Activated T-helper 1 cell treated with anti-CD3 and anti-CD28 coated beads, Interleukin-2, amount 50 U/mL, for 16 hours (primary cell): ENCODE measurements at places on chromosomes 3 and 15.

GRCh38 chr3:185693985-185694653 lies 108.0 kb downstream of the SENP2 start:
- DNase-seq = no peak

DNA sequence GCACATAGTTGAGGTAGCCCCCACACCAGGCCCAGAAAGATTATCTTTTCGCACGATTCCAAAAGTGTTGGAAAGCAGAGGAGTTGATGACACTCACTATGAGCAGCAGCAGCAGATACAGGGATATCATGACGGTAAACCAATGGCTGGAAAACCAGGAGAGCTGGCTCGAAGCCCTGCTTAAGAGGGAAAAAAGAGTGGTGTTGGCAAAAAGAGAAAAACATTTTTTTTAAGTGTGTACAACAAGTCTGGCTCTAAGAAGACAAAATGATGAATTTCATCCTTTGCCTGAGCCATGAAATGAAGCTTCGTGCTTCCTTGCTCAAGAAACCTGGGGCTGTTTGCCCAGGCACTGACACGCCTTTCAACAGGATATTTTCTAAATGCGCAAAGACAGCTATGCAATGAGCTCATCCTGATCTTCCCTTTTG lies 27.3 kb downstream of the PARP16 start:
- no peak for DNase-seq

DNA sequence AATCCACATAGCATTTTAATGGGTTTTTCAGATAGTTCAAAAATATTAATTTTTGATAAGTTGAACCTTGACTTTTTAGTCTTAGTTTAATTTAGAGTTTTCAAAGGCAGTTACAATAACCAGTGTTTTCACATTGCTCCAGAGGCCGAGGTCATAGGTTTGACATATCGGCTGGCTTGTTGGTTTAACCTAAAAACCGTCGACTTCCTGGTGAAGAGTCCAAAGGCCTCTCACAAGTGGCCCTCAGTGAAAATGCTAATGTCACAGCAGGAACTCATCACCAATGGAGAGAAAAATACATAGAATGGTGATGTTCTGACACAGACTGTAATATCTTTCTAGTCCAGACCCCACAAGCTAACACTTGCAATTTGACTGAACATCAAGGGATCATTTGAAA lies 642.3 kb downstream of the PLOD2 start:
- DNase-seq = no peak

DNA sequence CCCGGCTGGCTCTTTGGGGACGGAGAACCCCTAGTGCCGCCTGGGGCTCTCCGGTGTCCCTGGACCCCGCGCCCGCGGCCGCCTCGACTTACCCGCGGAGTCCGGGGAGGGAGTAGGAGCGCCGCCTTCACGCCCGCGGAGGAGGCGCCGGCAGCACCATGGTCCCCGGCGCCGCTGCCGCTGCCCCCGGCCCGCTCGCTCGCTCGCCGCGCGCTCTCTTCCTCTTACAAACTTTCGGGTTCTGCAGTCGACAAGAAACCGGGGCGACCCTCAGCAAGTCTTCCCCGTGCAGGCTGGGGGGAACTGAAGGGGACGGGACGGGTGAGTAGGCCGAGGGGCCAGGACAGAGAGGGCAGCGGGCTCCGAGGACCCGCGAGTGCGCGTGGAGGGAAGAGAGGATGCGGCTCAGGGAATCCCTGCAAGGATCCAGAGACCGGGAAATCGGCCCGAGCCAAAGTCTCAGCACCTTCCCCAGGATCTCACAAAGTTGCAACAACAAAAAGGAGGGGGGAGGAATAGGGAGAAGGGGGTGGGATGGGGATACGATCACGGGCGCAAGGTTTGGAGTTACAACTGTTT lies 2.0 kb downstream of the FOXP1 start:
- peak; percentile 17 for DNase-seq

DNA sequence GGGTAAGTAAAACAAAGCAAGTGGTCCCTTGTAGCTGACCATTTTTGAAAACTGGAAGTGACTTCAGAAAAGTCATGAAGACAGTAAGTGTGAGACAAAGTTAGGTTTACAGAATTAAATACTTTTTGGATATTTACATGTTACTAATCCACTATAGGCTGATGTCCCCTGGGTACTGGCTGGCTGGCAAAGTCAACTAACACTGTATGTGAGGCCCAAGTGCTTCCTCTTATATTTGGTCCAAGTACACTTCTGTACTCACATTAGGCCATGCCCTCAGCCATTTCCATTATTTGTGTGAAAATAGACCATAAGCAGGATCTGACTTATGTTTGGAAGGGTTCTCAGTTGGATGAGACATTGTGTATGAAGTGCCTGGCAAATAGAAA lies 5.5 kb upstream of the LEKR1 start:
- no peak for DNase-seq

- peak; percentile 66 for DNase-seq
These were observed 38.7 kb upstream of the MGA start for GRCh38 chr15:41621200-41622193.
